ENCODE measurements at places on chromosomes 3 and 15. TPM values are rescaled to one million over a fixed set of nuclear protein-coding genes. Genes with fewer than 3 reads are reported as not detected.

PP2D1 gene
- not detected for total RNA-seq

SH2D7 gene
- total RNA-seq = not detected

NEO1 gene
- total RNA-seq = 25.7 TPM

XYLB gene
- 4.8 TPM for total RNA-seq

ANO10 gene
- 21.5 TPM for total RNA-seq

ACAD11 gene
- total RNA-seq = 4.5 TPM

C3orf52 gene
- 11.3 TPM for total RNA-seq

SPTSSB gene
- total RNA-seq = 0.06 TPM

SCAPER gene
- 3.6 TPM for total RNA-seq

KNG1 gene
- total RNA-seq = not detected

C15orf62 gene
- not detected for total RNA-seq

TEX9 gene
- 4.9 TPM for total RNA-seq

GABRR3 gene
- total RNA-seq = not detected

MME gene
- total RNA-seq = not detected

PTPRG gene
- total RNA-seq = 2.6 TPM

SLC28A2 gene
- total RNA-seq = not detected

PTH1R gene
- 1.4 TPM for total RNA-seq

FOXB1 gene
- total RNA-seq = not detected

HOMER2 gene
- total RNA-seq = 26.1 TPM

GALNT15 gene
- total RNA-seq = 0.05 TPM

HRH1 gene
- total RNA-seq = 6.1 TPM

FBXW12 gene
- not detected for total RNA-seq
